ENCODE measurements at places on chromosomes 3 and 15.
A peak's percentile ranks its signal among the peaks of the same experiment; 100 is the strongest.

- DNase-seq, result no peak
These were observed 74.7 kb upstream of the ATP10A start for GRCh38 chr15:25937796-25938195.

- DNase-seq, result peak; percentile 87
These were observed 270.8 kb downstream of the UACA start for GRCh38 chr15:70492240-70493177.

DNA sequence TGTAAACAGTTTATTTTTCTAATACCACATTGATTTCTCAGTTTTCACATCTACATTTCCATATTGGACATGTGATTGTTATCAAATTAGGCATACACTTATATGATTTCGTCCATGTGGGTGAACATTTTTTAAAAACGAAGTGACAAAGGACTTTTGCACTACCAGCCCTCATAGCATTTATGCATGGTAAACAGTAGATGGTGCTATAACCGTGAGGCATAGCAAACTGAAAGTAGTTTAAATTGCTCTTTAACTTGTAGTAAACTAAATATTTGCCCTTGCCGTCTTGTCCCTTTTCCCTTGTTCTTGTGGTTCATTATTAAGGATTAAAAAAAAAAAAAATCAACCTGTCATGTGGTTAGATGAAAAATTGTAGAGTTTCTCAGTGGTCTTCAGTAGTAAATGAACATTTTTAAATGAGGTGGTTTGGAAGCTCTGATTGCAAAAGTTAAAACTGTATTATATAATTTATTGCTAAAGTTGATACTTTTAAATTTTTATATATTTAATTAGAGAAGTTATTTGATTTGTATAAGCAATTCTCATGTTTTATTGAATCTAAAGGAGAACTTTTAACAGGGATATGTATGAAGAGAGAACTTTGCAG lies 24.0 kb downstream of the STX19 start:
- DNase-seq, result peak; percentile 67

- no peak for DNase-seq
These were observed 11.2 kb downstream of the PTH1R start for GRCh38 chr3:46888705-46889104.
